Bronchial smooth muscle cell (primary cell): ENCODE measurements at places on chromosomes 1 and 21. TPM values are rescaled to one million over a fixed set of nuclear protein-coding genes. Genes with fewer than 3 reads are reported as not detected.

The KIF17 gene
- total RNA-seq = 0.32 and 0.43 TPM in 2 replicates

The CDC7 gene
- 0.52 and 1.9 TPM in 2 replicates for total RNA-seq

The LRRC39 gene
- total RNA-seq = 0.16 and 0.17 TPM in 2 replicates

The PRKCZ gene
- 3.2 and 8.5 TPM in 2 replicates for total RNA-seq

The KAZN gene
- total RNA-seq = 3.8 and 5.8 TPM in 2 replicates
